DMS79 treated with DMSO at 0.1 percent for 48 hours (cell line): ENCODE measurements at places on chromosomes 2 and 18.
A peak's percentile ranks its signal among the peaks of the same experiment; 100 is the strongest.

DNA sequence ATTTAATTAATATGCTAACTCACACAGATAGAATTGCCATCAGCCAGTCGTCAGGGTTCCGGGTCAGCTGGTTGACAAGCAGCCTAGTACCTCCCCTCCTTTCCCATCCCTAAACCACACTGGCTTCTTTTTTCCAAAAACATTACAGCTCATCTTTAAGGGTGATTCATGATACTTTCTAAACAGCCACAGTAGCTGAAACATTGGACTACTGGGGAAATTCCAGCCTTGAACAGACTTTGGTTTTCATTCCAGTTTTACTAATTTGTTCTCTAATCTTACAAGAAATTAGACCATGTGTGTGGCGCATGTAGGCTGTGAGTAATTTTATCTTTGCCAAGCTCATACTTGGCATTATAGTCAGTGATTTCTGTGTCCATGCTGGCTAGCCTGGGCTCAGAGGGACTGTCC lies 110.8 kb downstream of the FMNL2 start:
- no peak for DNase-seq

DNA sequence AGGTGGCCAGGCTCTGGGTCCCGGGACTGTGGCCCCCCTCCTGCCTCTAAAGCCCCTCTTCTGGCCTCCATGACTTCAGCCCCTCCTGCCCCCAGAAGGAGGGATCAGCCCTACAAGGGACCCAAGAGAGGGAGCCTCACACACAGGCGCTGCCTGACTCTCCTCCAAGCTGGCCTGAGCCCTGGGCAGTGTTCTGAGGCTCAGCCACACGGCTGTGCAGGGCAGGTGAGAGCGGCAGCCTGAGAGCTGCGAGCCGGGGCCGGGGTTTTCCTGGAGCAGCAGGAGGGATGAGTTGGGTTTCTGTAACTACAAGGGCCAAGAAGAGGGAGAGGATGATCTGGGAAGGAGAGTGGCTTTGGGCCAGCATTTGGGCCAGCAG lies 70.1 kb downstream of the HPCAL1 start:
- DNase-seq, result no peak

- DNase-seq, result no peak
Observed at GRCh38 chr2:2116657-2117056, 214.4 kb downstream of the MYT1L start.

- DNase-seq, result no peak
Observed at GRCh38 chr2:188042412-188042811, 249.3 kb upstream of the GULP1 start.

GRCh38 chr2:199962203-199962602 lies 6.8 kb downstream of the MAIP1 start:
- DNase-seq, result no peak

- DNase-seq, result peak; percentile 8
Observed at GRCh38 chr2:175030380-175031271, 25.4 kb upstream of the CHN1 start.

- peak; percentile 36 for DNase-seq
Observed at GRCh38 chr2:179543361-179543901, 278.8 kb upstream of the SESTD1 start.

DNA sequence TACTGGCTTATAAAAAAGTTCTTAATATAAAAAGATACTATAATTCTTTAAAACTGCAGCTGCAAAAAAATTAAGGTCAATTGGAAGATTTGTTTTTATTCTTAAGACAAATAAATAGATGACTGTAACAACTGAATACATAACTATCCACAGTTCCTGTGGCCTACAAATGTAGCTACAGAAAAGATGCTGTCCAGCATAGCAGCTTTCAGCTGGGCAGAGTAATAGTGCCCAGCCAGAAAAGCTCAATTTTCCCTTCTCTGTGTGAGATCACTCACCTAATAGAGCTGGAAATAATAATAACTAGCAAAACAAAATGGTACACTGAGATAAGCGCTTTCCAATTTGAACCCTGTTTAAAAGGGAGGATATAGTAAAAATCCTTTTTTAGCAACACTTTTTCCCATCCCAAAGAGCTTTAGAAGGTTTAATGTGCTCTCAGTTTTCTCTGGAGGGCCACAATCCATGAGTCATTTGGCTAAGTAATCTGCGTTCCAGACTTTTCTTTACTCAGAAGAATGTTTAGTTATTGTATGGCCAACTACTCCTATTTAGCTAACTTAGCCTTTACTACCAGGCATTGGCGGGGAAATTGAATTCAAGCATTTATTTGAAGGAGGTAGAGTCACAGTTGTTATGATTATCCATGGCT lies 158.1 kb upstream of the SLC39A10 start:
- DNase-seq, result no peak
